ENCODE measurements at places on chromosomes 5 and 9.
A peak's percentile ranks its signal among the peaks of the same experiment; 100 is the strongest.

DNA sequence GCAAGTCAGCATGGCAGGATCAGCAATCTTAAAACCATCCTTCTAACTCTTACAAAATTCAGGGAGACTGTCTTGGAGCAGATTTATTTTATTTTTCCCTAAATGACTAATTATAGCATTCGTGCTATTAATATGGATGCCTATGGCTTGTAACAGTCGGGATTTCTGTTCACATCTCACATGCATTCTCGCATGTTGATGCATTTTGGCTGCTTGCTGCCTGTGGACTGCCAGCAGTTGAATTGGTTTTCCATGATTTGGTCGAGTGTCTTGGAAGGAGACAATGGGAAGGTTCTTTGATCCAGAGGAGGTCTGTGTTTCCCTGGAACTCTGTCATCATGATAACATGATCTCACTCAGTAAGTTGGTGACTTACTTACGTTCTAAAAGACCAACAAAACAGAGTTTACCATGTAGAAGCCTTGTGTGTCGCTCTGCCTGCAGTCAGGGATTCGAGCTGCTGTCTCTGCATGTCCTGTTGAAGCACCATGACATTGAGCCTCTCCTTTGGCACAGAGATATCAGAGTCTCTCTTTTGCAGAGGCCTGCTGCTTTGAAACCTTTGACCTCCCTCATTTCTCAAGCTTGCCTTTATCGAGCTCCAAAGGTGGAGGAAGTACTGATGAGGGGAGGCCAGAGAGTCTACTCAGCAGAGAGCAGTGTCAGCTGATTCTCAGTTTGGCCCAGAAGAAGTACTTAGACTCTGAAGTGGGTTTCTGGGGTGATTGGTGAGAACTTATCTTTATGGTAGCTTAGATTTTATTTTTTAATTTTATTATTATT lies 82.4 kb downstream of the ARHGAP26 start:
- no peak for DNase-seq

GRCh38 chr9:33139421-33140228 lies 27.5 kb downstream of the B4GALT1 start:
- peak; percentile 28 for DNase-seq

DNA sequence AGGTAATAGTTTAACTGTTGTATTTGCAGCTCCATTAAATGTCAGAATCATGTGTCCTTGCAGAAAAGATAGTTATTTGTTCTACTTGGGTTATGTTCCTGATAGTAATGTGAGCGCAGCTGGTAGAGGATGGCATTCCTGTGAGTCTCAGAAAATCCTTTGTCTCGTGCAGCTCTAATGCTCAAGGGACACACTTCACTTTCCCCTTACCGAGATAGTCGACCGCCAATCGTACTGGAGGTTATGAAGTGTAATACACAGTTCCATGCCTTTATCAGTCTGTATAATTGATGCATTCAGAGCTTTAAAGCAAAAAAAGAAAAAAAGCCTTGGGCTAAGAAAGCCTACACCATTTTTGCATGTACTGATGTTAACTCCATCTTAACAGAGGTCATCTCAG lies 60.2 kb upstream of the SRP19 start:
- no peak for DNase-seq

DNA sequence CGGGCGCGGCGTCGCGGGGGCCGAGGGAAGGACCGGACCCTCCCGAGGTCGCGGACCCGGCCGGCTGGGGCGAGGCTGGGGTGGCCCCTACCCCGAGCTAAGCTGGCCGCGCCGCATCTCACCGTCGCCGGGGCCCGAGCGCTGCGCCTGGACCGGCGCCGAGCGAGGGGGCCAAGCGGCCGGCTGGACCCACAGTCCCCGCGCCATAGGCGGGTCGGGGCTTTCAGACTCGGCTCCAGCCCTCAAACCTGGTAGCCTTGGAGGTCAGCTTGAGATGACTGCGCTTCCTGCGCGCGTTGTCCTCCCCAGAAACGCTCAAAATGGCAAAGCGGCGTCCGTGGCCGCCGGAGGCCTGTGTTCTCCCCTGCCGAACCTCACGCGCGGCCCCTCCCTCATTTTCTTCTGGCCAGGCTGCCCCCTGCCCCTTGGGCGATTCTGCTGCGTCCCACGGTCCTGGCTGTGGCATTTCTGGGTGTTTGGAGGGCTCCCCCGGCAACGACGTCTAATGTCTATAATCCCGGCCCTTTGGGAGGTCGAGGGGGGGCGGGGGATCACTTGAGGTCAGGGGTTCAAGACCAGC lies 8.7 kb upstream of the GRIN1 start:
- no peak for DNase-seq

- DNase-seq, result no peak
These were observed 66.5 kb downstream of the PTCD2 start for GRCh38 chr5:72386639-72387038.

GRCh38 chr9:124220946-124221451 lies 36.8 kb upstream of the NEK6 start:
- no peak for DNase-seq

GRCh38 chr9:126499005-126499910 lies 114.5 kb upstream of the LMX1B start:
- peak; percentile 75 for DNase-seq

- no peak for DNase-seq
These were observed 24.3 kb upstream of the AFF4 start for GRCh38 chr5:132987531-132988408.

- no peak for DNase-seq
These were observed 53.2 kb upstream of the NCS1 start for GRCh38 chr9:130118841-130119518.

DNA sequence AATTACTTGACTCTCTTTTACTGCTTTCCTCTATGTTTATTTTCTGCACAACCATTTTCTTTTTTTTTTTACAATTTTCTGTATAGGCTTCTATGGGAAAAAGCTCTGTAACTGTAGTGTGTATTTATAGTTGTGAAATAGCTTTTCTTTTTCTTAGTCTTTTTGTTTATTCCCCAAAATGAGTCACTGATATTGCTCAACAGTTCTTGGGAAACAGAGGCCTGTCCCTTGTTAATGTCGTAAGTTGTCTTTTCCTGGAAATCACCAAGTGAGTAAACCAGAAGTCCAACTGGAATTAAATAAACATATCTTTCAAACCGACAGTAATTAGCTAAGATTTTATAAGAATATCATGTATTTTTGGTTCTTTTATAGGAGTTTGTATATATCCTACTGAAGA lies 325.1 kb upstream of the PRR16 start:
- DNase-seq, result no peak

Data from natural killer cell (primary cell).